ENCODE measurements at places on chromosomes 1 and 21.

DNA sequence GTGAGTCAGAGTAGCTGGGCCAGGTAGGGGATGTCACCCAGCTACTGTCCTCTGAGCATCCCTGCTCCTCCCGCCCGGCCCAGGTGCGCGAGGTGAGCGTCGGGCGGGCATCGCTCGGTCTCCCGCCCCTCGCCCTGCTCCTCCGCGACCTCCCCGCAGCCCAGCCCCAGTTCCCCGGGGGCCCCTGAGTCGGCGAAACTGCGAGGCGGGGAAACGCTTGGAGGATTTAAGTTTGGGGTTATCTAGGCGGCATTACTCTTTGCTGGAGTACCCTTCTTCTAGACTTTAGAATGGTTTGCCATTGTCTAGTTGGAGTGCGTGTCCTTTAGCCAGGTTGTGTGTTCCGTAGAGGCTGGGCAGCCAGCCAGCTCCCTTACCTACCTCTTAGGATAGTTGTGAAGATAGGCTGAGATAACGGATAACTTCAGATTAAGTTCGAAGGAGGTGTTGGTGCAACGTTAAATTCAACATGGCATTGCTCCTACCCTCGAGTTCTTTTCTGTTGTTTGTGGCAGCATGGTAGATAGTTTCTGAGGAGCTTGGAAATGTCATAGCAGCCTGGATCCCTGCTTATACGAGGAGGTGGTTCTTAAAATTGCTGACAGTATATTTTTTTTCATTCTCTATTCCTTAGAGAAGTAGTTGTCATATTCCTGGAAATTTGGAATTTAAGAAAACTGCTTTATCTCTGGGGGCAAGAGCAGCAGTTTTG, 697 bp downstream of the AGO3 start:
- DNase-seq: no peak

DNA sequence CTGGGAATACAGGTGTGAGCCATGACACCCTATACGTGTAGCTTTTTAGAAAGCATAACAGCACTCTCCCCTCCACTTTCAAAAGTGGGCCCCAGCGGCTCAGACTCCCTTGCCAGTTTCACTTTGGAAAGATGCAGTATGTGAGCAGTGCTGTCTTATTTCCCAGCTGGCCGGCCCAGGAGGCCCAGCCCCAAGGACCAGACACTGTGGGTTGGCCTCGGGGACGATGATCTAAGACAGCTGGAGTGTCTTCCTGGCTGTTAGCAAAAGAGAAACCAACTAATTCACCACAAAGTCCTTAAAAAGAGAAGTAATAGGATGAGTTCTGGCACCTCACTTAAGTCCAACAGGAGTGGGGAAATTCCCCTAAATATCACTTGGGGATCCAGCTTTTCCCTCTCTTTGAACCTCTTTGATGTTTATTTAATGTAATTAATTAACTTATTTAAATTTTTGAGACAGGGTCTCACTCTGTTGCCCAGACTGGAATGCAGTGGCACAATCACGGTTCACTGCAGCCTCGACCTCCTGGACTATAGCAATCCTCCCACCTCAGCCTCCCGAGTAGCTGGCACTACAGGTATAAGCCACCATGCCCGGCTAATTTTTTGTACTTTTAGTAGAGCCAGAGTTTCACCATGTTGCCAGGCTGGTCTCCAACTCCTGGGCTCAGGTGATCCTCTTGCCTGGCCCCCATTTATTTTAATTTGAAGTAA, 17.6 kb upstream of the CLIC4 start:
- DNase-seq: no peak

DNA sequence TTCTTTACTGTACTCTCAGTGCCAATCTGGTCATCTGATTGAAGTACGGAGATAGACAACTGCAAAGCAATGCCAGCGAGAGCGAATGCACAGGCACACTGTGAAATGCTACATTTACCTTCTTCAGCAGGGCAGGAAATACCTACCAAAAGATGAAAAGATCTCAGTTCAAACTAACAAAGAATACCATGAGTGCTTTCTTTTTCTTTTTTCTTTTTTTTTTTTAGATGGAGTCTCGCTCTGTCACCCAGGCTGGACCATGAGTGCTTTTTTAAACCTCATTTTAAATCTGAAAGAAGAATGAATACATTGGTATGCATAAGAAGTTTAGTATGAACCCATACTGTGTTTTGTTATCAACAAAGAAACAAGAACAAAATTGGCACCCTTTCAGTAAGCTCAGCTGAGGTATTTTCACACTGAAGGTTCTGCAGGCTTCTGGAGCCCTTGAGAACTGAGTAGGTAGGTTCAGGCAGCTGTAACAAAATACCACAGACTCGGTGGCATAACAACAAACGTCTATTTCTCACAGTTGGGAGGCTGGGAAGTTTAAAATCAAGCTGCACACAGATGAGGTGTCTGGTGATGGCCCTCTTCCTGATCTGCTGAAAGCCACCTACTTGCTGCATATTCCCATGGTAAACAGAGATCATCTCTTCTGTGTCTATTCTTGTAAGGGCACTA, 1.7 kb upstream of the CHI3L2 start:
- no peak for DNase-seq

- no peak for DNase-seq
These were observed 235.2 kb downstream of the DISC1 start for GRCh38 chr1:231861541-231862481.

GRCh38 chr1:49465486-49466185, 558.1 kb downstream of the AGBL4 start:
- DNase-seq: no peak

- DNase-seq: no peak
These were observed 136.9 kb downstream of the BARHL2 start for GRCh38 chr1:90580176-90580575.

DNA sequence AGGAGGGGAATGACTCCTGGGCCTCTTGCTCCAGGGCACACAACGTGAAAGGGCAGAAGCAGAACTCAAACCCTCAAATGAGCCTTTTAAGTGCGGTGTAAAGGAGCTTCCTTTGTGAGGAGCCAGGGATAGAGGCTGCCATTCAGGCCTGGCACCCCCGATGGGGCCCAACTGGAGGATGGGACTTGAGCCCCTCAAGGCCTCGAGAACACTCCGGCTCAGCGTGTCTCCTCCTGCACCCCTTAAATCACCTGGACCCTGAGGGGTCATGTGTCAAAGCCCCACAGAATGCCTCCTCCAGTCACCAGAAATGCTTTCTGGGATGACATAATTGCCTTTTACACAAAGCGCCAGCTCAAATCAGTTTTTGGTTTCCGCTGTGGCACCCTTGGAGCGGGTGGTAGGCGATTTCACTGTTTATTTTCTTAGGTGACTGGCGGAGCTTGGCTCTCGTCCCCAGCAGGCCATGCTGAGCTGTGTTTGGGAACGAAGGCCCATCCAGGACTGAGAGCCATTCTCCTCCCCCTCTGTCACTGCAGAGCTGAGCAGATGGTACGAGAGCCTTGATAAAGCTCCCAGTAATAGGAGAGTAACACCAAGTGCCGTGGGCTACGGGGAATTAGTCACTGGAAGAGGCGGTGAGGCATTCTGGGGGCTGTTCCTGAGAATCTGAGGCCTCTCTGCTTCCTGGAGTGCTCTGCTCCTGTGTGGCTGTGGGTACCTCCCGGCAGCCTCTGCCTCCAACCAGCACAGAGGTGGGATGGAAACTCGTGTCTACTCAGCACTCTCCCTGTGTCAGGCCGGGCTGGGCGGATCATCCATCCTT, 163.0 kb downstream of the GRIK3 start:
- no peak for DNase-seq

DNA sequence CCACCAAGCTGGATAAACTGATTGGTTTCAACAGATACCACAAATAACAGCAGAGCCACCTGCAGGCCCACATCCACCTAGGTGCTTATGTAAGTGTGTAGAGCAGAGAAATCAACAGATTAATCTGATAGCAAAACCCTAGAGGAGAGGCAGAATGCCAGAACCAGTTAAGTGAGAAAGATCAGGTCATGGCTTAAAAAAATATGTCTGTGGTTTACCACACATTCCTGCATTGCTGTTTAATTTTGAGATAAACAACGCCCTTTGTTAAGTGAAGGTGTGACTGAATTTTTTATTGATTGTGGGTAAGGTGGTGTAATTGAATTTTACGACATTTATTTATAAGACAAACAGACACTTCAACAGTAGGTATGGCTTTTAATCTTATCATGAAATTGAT, 21.2 kb downstream of the CRNN start:
- DNase-seq: no peak

DNA sequence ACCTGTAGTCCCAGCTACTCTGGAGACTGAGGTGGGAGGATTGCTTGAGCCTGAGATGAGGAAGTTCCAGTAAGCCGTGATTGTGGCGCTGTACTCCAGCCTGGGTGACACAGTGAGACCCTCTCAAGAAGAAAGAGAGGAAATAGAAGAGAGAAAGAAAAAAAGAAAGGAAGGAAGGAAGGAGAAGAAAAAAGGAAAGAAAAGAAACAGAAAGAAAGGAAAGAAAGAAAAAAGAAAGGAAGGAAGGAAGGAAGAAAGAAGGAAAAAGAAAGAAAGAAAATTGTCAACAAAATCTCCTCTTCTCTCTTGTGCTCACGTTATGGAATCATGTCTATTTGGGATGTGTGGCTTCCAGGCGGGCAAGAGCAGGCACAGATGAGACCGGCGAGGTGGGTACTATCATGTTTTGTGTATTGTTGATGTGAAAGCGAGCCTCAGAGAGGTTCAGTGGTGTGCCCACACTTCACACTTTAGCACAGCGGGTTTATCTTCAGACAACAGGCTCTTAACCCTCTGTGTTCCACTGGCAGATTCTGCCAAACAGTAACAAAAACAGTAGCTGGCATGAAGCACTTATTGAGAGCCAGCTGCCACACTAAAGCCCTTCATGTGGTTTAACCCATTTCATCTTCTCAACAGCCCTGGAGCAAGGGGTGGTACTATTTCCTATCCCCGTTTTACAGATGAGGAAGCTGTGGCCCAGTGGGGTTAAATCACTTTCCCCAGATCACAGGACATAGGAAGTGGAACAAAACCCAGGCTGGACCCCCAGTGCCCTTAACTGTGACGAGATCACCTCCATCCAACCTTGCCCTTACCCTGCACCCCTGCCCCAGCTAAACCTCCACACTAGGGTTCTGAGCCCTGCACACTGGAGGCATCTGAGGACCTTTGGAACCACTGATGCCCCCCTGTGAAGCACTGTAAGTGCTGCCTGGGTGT, 94.7 kb upstream of the TARDBP start:
- no peak for DNase-seq

GRCh38 chr1:226355669-226356551, 46.9 kb upstream of the LIN9 start:
- DNase-seq: no peak

DNA sequence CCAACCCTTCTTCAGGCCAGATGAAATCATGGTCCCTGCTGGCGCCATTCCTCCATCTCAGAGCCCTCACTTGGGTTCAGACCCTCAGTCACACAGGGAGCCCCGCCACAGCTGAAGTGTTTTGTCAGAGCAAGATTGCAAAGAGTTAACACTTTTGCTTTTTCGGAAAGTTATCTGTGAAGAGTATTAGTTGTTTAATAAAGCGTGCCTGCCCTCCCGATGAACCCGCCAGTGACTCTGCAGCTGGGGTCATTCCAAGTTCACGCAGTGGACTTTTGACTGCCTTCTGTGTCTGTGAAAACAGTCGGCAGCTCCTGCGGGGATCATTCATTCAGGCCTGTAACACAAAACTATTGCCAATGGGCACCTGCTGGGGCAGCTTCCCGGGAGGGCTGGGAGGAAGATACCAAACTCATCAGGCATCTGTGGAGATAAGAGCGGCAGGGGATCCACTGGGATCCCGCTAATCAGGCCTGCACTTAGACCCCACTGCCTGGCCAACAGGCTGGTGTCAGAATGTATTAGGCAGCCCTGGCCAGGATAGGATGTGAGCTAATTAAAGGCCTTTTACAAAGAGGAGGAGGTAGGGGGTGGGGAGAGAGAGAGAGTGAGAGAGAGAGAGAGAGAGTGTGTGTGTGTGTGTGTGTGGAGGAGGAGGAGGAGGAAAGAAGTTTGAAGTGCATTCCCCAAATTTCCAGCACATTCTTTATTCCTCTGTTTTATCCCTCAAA, 184.5 kb downstream of the DHRS3 start:
- no peak for DNase-seq

- DNase-seq: no peak
These were observed 5.8 kb upstream of the FNBP1L start for GRCh38 chr1:93442008-93442666.

DNA sequence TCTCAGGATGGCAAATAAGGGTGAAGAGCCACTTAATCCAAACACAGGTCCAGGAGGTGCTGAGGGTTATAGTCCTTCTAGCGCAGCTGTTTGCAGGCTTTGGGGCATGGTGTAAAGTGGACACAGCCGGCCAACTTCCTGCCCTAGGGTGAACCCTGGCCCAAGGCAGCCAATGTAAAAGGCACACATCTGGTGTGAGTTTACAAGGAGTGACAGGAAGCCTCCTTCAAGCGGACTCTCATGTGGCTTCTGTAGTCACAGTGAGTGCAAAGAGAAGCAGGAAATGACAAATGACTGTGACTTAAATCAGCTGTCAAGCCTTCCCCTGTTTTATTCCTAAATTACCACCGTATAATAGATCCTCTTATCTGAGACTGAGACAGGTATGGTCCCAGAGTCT, 213.0 kb downstream of the CRB1 start:
- peak; percentile 8 for DNase-seq

GRCh38 chr1:94031154-94031553, 89.8 kb downstream of the ABCA4 start:
- DNase-seq: no peak

GRCh38 chr1:162305969-162306368, 70.7 kb downstream of the SPATA46 start:
- no peak for DNase-seq

DNA sequence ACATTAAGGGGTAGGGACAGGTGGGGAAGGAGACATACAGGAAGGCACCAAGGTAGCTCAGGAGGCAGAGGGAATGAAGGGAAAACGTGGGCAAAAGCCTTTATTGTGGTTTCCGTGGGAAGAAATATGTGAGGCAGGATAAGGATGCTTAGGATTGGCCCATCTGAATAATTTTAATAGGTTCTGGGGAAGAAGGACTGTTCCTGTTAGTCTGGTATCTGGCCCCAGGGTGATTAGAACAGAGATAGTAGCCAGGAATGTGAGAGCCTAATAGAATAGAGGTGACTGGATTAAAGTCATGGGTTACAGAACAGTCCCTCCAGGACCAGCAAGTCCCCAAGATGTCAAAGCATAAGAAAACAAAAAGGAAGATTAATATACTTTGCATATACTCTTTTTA, 545.2 kb upstream of the CAMK1G start:
- no peak for DNase-seq

GRCh38 chr1:55822891-55823290, 607.7 kb upstream of the USP24 start:
- DNase-seq: no peak

DNA sequence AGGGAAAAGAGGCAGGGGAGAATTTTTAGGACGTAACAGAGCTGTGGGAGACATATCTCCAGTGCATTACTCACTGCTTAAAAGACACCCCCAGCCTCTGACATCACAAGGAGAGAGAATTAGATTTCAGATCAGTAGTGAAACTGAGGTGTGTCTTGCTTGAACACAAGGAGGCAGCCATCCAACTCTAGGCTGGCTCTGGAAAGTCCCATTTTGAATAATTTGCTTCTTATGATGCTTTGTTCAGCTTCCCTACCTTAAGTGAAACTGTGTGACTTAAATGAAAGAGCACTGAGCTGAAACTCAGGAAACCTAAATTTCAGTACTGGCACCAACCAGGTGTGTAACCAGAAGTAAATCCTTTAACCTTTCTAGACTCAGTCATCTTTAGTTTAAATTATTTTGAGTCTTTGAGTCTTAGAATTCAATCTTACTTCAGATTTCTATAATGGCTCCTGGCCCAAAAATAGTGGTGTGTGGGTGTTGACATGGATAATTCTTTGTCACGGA, 251.6 kb upstream of the SGIP1 start:
- DNase-seq: no peak
